ENCODE measurements at places on chromosomes 4 and X.

DNA sequence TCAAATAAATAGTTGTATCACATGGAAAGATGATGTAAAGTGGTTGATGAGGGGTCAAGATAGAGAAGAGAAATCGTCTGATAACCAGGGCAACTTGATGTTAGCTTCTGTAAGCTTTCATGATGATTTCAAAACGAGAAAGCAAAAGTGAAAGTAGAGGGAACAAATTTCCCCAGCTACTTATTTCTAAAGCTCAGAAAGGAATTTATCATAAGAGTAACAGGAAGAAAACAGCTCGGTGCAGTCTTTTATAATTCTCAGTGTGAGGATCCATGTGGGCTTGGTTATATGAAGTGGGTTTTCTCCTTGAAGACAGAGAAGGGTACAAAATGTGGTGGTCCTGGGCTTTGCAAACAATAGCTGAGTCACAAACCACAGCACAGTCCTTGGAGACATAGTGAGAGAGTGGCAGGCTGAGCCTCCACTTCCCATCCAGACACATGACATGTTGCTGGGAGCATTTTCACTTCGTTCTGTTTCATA, 32.1 kb upstream of the GLRA2 start:
- peak overlapping the region; percentile 33 for H3K4me3 ChIP-seq
- H3K4me1 ChIP-seq = no peaks in the 10 kb centered on the region
- peak overlapping the region; percentile 10 for H3K27ac ChIP-seq
- no peaks in the 10 kb centered on the region for H3K36me3 ChIP-seq
- H3K27me3 ChIP-seq = no peaks in the 10 kb centered on the region

- H3K4me3 ChIP-seq = no peak overlapping the region
- DNase-seq = no peak
- H3K27ac ChIP-seq = no peak overlapping the region
Observed at GRCh38 chrX:53622431-53622830, 64.1 kb downstream of the HUWE1 start.

- no peak overlapping the region for H3K27ac ChIP-seq
- no peak for DNase-seq
- H3K4me1 ChIP-seq = no peaks in the 10 kb centered on the region
Observed at GRCh38 chrX:49838374-49838773, 9.3 kb downstream of the PAGE4 start.

- no peak for DNase-seq
- no peak overlapping the region for H3K4me3 ChIP-seq
- no peaks in the 10 kb centered on the region for H3K27me3 ChIP-seq
- no peak overlapping the region for H3K27ac ChIP-seq
Observed at GRCh38 chr4:102311912-102312311, 33.4 kb downstream of the SLC39A8 start.

DNA sequence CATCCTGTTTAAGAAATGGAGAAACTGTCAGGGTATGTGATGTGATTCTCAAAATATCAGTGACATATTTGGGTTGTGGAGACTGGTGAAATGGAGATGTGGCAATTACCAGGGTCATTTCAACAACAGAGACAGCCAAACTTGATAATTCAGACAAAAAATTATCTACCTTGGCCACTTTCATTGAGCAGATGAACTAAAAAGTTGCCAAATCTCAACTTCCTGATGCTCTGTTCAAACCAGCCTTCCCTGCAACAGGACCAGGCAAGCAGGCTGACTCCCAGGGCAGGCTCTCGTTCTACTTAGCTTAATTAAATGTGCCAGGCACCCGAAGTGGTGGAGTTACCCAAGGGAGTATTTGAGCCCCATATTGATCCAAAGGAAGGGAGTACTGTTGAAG, 199.6 kb downstream of the AFF2 start:
- no peaks in the 10 kb centered on the region for H3K36me3 ChIP-seq
- DNase-seq = no peak
- no peak overlapping the region for H3K27ac ChIP-seq
- no peaks in the 10 kb centered on the region for H3K4me1 ChIP-seq

- DNase-seq = no peak
- H3K27ac ChIP-seq = no peak overlapping the region
- no peak overlapping the region for H3K4me3 ChIP-seq
- no peaks in the 10 kb centered on the region for H3K36me3 ChIP-seq
Observed at GRCh38 chr4:145960012-145960411, 21.4 kb upstream of the ZNF827 start.

- peaks cover 5% of the 10 kb centered on the region for H3K4me1 ChIP-seq
- no peak overlapping the region for H3K4me3 ChIP-seq
- H3K36me3 ChIP-seq = peaks cover 19% of the 10 kb centered on the region
- H3K27ac ChIP-seq = no peak overlapping the region
Observed at GRCh38 chrX:333611-334311, 15.2 kb upstream of the GTPBP6 start.

- H3K27me3 ChIP-seq = no peaks in the 10 kb centered on the region
- H3K4me1 ChIP-seq = peaks cover 6% of the 10 kb centered on the region
- H3K36me3 ChIP-seq = no peaks in the 10 kb centered on the region
- peak within 1 kb of the TSS; percentile 85 for H3K4me3 ChIP-seq
- H3K27ac ChIP-seq = peak within 1 kb of the TSS; percentile 89
- DNase-seq = no peak
Observed at GRCh38 chrX:104112326-104112951, at the start of gene ZCCHC18. TSS of gene ZCCHC18 (plus strand) at chrX:104112523. CDS start at chrX:104114112, 1,589 bp downstream.

- H3K36me3 ChIP-seq = no peaks in the 10 kb centered on the region
- H3K27ac ChIP-seq = no peak overlapping the region
- H3K27me3 ChIP-seq = no peaks in the 10 kb centered on the region
- no peaks in the 10 kb centered on the region for H3K4me1 ChIP-seq
- no peak overlapping the region for H3K4me3 ChIP-seq
- no peak for DNase-seq
Observed at GRCh38 chr4:174856926-174857800, 28.1 kb upstream of the GLRA3 start.

- no peak for DNase-seq
- H3K4me1 ChIP-seq = no peaks in the 10 kb centered on the region
- no peak overlapping the region for H3K27ac ChIP-seq
- H3K4me3 ChIP-seq = no peak overlapping the region
Observed at GRCh38 chrX:4764888-4765287, 1051.4 kb upstream of the PRKX start.

GRCh38 chr4:183377491-183377890, 55.3 kb upstream of the CLDN24 start:
- H3K4me3 ChIP-seq = no peak overlapping the region
- no peaks in the 10 kb centered on the region for H3K27me3 ChIP-seq
- no peaks in the 10 kb centered on the region for H3K4me1 ChIP-seq
- no peak for DNase-seq
- no peak overlapping the region for H3K27ac ChIP-seq

DNA sequence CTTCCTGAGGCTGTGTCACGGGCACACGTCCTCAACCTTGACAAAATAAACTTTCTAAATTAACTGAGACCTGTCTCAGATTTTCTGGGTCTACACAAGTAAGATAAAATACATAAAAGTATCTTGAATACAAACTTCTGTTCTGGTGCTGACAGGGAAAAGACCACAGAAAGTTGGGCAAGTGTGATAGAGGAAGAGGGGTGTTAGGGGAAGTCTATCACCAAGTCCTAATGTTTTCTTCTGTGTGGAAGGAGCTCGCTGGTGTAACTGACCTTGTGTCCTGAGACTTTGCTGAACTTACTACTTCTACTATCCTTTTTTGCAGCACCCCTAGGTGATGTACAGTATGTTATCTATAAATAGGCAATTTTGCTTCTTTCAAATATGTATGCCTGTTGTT, 97.0 kb upstream of the STIM2 start:
- no peak for DNase-seq
- H3K36me3 ChIP-seq = peaks cover 23% of the 10 kb centered on the region
- H3K27ac ChIP-seq = no peak overlapping the region

- peaks cover 27% of the 10 kb centered on the region for H3K27me3 ChIP-seq
- no peak overlapping the region for H3K4me3 ChIP-seq
- H3K4me1 ChIP-seq = no peaks in the 10 kb centered on the region
- no peak overlapping the region for H3K27ac ChIP-seq
Observed at GRCh38 chr4:8071766-8072165, 86.8 kb downstream of the ABLIM2 start.

Data from chondrocyte (in vitro differentiated cells).